Lower leg skin (tissue), 4 donors: ENCODE measurements at places on chromosomes 3 and 15. TPM values are rescaled to one million over a fixed set of nuclear protein-coding genes. Genes with fewer than 3 reads are reported as not detected.

The ZPLD1 gene
- not detected for total RNA-seq

The ADAMTSL3 gene
- total RNA-seq: 8.8 TPM

The EOGT gene
- 18.6 TPM for total RNA-seq

The GPR87 gene
- 24.2 TPM for total RNA-seq

The BNC1 gene
- total RNA-seq: 31.6 TPM

The MGLL gene
- total RNA-seq: 57.4 TPM

The ATP13A5 gene
- total RNA-seq: 4.9 TPM
